ENCODE measurements at places on chromosomes 4 and X. TPM values are rescaled to one million over a fixed set of nuclear protein-coding genes. Genes with fewer than 3 reads are reported as not detected.

- no peak for DNase-seq
Observed at GRCh38 chr4:59518005-59518823, 1681.9 kb upstream of the ADGRL3 start.

- no peak for DNase-seq
Observed at GRCh38 chr4:12170308-12170707, 741.6 kb upstream of the HS3ST1 start.

DNA sequence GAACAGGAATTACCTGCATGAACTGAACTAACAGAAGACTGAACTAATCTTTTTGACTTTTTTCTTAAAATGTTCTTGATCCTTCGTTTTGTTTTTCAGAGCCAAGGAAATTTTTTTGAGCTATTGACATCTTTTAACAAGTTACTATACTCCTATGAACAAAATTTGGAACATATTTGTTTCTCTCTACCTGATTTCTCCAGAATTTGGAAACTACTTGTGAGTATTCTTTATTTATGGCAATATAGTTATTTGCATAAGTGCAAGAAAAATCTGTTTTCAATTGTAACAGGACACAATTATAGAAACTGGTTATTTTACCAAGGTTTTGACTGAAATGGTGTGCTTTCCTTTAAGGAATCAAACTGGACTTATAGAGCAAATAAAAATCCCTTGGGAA lies 89.5 kb upstream of the HPGD start:
- DNase-seq: no peak

DNA sequence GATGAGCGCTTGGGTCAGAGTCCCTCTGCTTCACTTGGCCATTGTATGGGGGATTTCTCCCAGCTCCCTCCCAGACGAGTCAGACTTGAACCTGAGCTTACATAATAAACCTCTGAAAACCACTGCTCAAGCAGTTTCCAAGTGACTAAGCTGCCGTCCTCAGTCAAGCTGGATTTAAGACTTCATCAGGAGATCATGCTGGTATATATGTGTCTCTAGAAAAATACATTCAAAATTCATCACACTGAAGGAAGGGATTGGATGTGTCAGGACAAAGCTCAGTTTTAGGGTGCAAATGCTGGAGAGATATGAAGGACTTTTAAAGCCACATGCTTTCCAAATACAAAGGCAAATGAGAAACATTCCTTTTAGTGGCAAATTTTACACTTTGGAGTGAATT lies 114.3 kb downstream of the QDPR start:
- no peak for DNase-seq

GRCh38 chr4:142355421-142355930 lies 490.6 kb downstream of the INPP4B start:
- DNase-seq: no peak

- no peak for DNase-seq
Observed at GRCh38 chr4:101186567-101187184, 160.7 kb downstream of the PPP3CA start.

- DNase-seq: no peak
Observed at GRCh38 chrX:82775426-82775825, 732.7 kb upstream of the POU3F4 start.

Gene GPR50
- total RNA-seq: not detected

DNA sequence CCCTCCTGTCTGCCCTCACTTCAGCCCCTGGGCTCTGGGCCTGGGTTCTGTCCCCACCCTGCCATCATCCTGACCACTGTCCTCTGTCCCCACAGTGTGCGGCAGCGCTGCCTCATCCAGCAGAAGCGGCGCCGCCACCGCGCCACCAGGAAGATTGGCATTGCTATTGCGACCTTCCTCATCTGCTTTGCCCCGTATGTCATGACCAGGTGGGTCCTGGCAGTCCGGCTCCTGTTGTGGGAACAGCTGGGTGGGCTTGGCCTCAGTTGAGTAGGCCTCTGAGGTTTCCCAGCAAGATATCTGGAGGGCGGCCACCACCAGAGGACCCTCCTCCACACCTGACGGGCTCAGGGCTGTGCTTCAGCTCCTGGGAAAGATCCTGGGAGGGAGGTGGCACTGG lies 2.2 kb downstream of the GPR78 start:
- DNase-seq: no peak

DNA sequence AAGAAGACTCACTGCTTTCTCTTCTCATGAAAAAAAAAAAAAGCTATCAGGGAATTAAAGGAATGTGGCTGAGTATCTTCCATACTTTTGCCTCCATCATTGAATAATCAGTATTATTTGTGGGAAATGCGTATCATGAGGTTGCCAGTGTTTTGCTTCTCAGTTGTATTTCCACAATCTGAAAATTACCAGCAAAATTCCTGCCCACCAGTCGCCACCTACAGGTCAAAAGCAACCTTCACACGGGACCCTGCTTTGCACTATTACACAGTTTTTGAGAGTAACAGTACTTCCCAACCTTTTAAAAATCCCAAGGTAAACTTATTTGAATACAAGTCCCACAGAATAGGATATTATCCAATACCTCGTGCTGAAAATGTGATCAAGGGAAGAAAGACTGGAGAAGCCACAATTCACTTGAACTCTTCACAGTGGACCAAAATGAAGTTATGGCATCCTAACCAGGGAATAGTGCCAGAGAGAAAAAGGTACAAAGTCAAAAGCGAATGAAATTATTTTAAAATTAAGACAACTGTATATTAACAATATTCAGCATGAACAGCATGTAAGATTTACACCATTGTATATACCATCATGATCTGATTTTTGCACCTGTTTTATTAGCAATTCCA lies 30.4 kb downstream of the PGRMC1 start:
- no peak for DNase-seq

DNA sequence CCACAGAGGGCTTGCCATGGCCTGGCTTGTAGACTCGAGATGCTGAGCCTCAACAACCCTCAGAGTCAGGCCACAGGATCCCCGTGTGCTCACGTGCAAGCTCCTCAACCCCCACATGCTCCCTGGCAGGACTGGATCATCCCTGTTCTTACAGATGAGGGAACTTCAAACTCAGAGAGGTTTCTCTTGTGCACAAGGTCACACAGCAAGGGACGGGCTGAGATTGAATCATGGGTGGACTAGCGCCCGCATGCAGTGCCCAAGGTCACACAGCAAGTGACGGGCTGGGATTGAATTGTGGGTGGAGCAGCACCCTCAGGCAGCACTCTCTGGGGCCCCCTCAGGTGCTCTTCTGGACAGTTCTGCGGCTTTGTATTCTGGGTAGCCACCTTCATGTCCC lies 60.6 kb upstream of the AFAP1 start:
- DNase-seq: no peak

GRCh38 chrX:137234651-137235402 lies 201.0 kb upstream of the GPR101 start:
- no peak for DNase-seq

DNA sequence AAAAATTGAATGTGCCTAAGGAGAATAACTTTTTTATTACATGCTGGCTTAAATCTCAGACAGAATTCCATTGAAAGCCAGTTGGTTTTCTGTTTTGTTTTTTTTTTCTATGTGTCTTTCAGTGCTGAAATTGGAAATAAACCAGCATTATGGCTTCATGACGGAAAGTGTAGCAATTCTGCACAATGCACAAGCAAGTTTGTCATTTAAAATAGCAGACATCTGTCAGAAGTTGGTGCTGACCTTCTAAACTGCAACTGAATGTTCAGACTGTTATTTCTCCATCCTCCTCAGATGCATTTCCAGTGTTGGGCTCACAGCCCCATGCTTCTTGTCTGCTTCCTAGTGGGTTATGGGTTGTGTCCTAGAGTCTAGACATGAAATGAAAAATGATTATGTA lies 107.2 kb upstream of the LIMCH1 start:
- DNase-seq: no peak

Gene CETN2
- total RNA-seq: 9.8 TPM

DNA sequence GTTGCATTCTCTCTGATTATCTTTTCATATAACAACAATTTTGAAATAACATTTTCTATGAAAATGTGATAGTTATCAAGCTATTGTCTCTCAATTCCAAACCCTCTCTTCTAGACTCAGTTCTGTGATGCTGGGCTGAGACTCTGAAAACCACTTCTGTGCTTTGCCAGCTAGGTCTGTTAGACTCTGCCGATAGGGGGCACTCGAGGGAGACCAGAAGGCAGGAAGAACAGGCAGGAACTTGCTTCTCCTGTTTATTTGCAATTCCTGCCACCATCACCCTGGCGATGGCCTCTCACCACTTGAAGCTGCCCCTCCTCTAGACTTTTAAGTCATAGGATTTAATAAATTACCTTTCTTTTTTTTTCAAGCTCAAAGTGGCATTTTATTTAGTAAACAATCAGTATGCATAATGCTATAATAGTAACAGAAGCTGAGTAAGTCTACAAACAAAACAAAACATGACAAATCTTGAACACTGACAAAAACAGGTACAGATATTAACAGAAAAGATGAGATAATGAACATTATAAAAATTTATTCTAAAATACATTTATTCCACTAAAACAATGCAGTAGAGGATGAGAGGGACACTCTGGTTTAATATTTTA lies 49.7 kb downstream of the RASL11B start:
- peak; percentile 47 for DNase-seq

GRCh38 chr4:107006218-107006617 lies 29.9 kb downstream of the DKK2 start:
- no peak for DNase-seq

DNA sequence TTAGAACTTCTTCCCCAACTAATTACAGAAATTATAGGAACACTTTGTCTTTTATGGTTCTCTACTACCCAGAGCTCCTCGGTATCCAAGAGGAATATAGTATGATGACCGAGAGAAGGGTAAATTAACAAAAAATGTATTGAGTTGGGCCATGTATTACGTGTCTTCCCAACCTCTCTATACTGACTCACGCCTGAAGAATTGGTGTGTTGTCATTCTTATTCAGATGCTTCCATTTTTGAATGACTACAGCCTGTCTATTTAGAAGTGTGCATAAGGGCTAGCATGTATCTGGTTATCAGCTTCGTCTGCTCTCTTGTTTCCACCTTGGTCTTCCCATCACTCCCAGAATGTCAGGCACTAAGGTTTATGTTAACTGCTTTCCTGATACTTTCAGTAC lies 24.5 kb upstream of the SCD5 start:
- no peak for DNase-seq

- DNase-seq: no peak
Observed at GRCh38 chr4:98516441-98517217, 141.8 kb downstream of the TSPAN5 start.

Gene HNRNPD
- total RNA-seq: 438 TPM

- DNase-seq: no peak
Observed at GRCh38 chr4:176339936-176340761, 20.4 kb downstream of the SPCS3 start.

DNA sequence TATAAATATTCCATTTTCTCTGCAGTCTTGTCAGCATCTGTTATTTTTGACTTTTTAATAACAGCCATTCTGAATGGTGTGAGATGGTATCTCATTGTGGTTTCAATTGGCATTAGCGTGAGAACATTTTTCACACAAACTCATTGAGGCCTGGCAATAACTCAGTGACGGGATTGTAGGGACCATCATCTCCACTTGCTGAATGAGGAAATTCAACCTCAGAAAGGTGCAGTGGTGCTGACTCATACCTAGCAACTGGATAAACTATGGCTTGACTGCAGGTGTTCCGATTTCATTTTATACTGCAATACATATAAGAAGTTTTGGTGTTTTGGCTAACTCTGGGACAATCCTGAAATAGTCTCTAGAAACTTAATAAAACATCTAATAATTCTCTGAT lies 88.3 kb upstream of the DDIT4L start:
- no peak for DNase-seq

Gene GPR82
- total RNA-seq: 0.08 TPM

Gene CT45A5
- total RNA-seq: not detected

Gene DHRSX
- 27.4 TPM for total RNA-seq

Gene ZFP42
- total RNA-seq: not detected

DNA sequence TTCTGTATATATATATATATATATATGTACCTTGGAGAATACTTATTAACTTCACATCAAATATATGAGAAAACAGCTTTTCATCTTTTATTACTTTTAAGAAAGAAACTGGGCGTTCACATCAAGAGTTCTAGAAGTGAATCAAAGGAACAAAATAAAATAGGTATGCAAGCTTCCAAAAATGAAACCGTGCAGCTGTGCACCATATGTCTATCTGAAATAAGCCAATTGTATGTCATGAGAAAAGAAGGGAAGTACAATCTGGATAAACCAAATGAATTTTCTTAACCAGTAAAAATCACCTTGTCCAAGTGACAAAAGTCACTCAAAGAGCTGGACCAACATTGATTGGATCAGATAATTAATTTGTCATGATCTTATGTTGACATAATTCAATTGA lies 405.4 kb upstream of the TECRL start:
- no peak for DNase-seq

- no peak for DNase-seq
Observed at GRCh38 chr4:52032005-52032404, 6.1 kb downstream of the SGCB start.

DNA sequence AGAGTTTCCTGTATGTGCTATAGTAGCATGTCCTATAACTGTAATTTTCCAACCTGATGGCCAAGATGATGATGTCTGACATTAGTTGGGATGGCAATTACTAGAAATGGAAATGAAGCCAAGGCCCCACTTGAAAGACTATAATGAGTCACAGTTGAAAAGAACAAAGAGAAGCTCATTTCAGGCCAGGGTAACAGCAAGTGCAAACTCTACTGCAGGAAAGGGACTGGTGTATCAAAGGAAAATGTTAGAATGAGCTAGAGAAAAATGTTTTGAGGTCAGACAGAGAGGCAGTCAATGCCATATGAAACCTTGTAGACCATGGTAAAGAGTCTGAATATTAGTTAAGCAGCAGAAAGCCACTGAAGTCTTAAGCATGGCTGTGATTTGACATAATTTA lies 146.2 kb upstream of the SH3RF1 start:
- no peak for DNase-seq

DNA sequence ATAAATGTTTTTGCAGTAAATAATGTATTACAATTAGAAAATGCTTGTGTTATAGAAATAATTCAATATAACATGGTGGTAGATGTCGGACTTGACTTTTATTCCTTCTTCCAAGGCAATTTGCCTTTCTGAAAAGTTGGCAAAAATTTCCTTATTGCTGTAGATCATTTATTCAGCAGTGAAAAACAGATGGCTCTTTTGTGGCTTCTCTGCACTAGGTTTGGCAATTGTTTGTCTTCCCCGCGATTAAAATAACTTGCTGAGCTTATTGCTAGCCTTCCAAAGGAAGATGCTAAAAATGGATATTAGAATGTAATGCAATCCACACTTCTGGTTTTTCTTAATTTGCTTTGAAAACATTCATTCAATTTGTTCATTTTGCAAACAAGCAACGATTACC lies 1977.9 kb upstream of the ADGRL3 start:
- DNase-seq: no peak

DNA sequence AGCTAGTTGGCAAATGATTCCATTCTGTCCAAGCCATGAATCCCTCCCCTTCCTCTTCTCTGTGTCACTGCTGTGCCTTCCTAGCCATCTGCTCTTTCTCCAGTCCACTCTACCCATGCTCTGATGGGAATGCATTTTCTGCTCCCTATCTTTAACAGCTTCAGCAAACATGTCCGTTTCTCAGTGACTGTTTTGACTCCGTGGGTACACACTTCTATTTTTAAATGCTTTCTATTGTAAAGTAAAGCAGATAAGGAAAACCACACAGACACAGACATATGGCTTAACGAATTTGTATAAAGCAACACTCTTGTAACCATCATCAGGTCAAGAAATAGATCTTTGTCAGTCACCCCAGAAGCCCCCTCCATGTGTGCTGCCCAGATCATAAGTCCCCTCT lies 72.4 kb upstream of the KLHL13 start:
- DNase-seq: no peak

GRCh38 chr4:103895876-103896465 lies 176.2 kb upstream of the TACR3 start:
- no peak for DNase-seq

Measured in activated T-helper 1 cell treated with anti-CD3 and anti-CD28 coated beads, Interleukin-12 subunit alpha, Interleukin-12 subunit beta, Interleukin-2, Interleukin-4 antibody, amounts not matched to agents 30 ng/mL and 10 ng/mL and 1 ng/mL, durations not matched to agents 14 hours and 24 hours and 36 hours (primary cell).